Central memory CD8-positive, alpha-beta T cell (primary cell): ENCODE measurements at places on chromosomes 5 and 9.

DNA sequence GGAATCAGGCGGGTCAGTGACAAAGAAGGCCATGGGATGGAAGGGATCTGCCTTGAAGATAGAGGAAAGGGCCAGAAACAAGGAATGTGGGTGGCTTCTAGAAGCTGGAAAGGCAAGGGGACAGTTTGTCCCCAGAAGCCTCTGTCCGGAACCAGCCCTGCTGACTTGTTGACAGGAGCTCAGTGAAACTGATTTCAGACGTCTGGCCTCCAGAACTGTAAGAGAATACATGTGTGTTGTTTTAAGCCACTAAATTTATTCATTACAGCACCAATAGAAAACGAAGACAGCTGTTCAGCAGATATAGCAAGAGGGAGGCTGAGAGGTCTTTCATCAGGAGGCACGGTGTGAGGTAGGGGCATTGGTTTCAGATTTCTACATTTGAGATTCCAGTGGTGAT, 422.5 kb downstream of the KDM4C start:
- H3K4me3 ChIP-seq: no peak overlapping the region
- peaks cover 4% of the 10 kb centered on the region for H3K36me3 ChIP-seq
- no peak for DNase-seq
- peaks cover 6% of the 10 kb centered on the region for H3K4me1 ChIP-seq

DNA sequence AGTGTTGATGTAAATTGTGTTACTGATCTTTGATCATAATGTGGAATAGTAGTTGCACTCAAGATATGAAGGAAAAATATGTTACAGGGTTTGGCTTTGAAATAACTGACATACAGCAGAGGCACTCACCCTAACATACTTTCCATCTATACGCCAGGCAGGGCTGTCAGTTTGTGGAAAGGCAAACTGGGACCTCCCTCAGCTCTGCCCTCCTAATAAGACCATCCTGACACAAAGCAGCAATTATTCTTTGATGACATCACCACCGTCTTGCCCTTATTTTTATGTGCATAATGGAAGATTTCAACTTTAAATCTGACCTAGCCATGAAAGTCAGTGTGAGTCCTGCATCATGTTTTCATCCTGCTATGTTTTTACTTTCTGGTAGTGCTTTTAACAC, 42.9 kb downstream of the ITGA1 start:
- no peak overlapping the region for H3K27ac ChIP-seq
- H3K4me1 ChIP-seq: peaks cover 5% of the 10 kb centered on the region
- no peaks in the 10 kb centered on the region for H3K27me3 ChIP-seq
- H3K36me3 ChIP-seq: no peaks in the 10 kb centered on the region
- DNase-seq: no peak

DNA sequence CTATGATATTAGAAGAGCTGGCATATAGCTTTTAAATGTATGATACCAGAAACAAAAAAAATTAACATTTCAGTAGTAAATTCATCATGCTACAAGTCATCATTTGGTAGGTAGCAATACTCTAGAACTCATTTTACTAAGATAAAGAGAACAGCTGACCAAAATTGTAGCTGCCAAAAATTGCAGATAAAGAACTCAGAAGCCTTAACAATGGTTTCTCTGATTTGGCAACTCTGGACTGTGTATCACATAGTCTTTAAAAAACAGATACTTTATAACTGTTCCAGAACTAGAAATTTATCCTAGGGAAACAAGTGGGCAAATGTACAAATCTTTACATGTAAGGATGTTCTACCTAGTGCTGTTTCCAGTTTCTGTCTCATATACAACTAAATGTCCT, 33.9 kb downstream of the ZFR start:
- H3K36me3 ChIP-seq: peaks cover 60% of the 10 kb centered on the region
- no peak for DNase-seq
- H3K4me3 ChIP-seq: no peak overlapping the region

DNA sequence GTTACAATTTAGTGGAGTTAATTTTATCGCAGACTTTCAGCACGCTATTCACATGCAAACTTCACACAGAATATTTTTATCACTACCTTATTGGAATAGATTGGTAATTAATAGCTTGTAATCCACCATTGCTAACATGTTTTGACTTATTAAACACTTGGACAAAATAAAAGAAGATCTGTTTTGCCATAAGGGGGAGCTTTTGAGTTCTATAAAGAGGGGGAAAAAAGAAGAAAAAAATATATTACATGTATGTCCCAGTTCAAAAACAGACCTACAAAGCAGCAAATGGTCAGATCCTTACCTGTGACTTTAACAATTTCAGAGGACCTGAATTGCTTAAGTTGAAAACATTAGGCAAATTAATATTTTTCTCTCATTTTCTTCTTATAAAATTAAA, 1.2 kb upstream of the PAPPA start:
- no peak overlapping the region for H3K27ac ChIP-seq
- no peak overlapping the region for H3K4me3 ChIP-seq
- H3K4me1 ChIP-seq: peaks cover 6% of the 10 kb centered on the region
- peaks cover 79% of the 10 kb centered on the region for H3K27me3 ChIP-seq

DNA sequence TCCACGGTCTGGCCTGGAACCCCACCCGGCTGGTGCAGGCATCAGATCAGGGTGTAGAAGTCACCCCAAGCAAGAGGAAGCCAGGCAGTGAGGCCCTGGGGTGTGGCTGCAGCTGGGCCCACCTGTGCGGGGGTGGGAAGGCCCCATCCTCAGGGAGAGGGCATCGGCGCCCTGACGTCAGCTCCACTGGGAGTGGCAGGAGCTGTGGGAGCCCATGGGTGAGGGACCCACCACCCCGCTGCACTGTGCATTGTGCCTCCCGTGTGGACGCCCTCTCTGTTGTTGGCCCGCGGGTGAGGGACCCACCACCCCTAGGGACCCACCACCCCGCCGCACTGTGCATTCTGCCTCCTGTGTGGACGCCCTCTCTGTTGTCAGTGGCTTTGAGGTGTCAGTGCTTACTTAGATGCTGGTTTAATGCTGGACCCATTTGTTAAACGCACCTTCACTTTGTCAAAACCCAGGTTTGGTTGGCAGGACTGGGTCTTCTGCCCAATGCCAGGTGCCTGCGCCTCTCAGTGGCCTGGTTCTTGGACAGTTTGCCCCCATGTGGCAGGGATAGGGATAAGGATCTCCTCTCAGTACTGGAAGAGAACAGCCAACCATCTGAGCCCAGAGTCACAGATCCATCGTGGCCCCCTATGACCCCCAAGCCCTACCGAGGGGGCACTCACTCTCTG, 6.9 kb upstream of the EXOC3 start:
- H3K4me3 ChIP-seq: no peak overlapping the region
- H3K36me3 ChIP-seq: no peaks in the 10 kb centered on the region
- no peak overlapping the region for H3K27ac ChIP-seq
- DNase-seq: no peak
- peaks cover 47% of the 10 kb centered on the region for H3K27me3 ChIP-seq
- H3K4me1 ChIP-seq: no peaks in the 10 kb centered on the region

DNA sequence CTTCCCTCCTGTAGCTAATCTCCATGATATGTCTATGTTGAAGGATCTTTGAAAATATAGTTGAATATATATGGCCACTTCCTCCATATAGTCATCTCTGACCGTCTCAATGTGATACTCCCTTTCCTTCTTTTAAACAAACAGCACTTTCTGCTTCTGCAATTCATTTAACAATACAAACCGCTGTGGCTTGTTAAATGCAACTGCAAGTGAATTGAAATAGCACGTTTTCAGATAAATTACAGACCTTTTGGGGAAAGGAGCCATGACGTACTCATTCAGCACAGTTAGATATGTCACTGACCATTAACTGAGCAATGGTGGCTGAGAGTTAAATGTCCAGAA, 82.5 kb downstream of the FBXO38 start:
- H3K4me3 ChIP-seq: no peak overlapping the region
- DNase-seq: no peak
- H3K27me3 ChIP-seq: peaks cover 29% of the 10 kb centered on the region
- no peaks in the 10 kb centered on the region for H3K4me1 ChIP-seq
- H3K27ac ChIP-seq: no peak overlapping the region

- H3K27me3 ChIP-seq: no peaks in the 10 kb centered on the region
- peaks cover 36% of the 10 kb centered on the region for H3K4me1 ChIP-seq
- peaks cover 9% of the 10 kb centered on the region for H3K36me3 ChIP-seq
- no peak overlapping the region for H3K4me3 ChIP-seq
- no peak for DNase-seq
Observed at GRCh38 chr5:132688536-132689339, 14.9 kb downstream of the IL4 start.

- H3K27ac ChIP-seq: no peak overlapping the region
- peaks cover 31% of the 10 kb centered on the region for H3K27me3 ChIP-seq
- no peaks in the 10 kb centered on the region for H3K36me3 ChIP-seq
- H3K4me3 ChIP-seq: no peak overlapping the region
- DNase-seq: no peak
- no peaks in the 10 kb centered on the region for H3K4me1 ChIP-seq
Observed at GRCh38 chr9:91880378-91880972, 69.6 kb downstream of the ROR2 start.

GRCh38 chr5:39543335-39543734, 118.6 kb upstream of the DAB2 start:
- H3K4me1 ChIP-seq: no peaks in the 10 kb centered on the region
- no peak overlapping the region for H3K4me3 ChIP-seq
- DNase-seq: no peak
- no peaks in the 10 kb centered on the region for H3K36me3 ChIP-seq

DNA sequence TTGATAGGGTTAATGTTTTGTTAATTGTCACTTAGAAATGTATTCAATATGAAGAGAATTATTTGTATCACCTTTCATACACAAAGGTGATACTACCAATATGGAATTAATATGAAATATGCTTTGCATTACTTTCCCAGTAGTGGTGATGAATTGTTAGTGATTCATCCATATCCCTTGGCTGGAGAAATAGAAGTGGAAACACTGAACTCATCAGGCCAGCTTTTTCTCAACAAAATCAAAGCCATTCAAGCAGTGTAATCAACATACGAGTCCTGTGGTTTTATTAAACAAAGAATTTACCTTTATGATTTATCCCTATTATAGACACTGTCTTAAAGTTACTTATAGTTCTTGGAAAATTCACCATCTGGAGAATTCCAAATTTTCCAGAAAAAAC, 264.0 kb upstream of the MEF2C start:
- DNase-seq: no peak
- no peaks in the 10 kb centered on the region for H3K36me3 ChIP-seq

DNA sequence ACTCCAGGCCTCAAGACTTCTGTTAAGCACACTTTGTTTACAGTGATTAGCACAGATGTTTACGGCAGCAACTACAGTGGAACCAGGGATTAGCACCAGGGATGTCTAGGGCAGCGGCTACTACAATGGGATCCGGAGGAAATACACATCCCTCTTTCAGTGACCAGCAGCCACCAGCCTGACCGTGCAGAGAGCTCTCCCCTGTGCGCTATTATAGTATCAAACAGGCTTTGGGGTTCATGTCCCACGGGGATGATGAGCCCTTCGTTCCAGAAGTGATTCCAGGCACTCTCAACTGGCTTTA, 21.5 kb downstream of the GFPT2 start:
- no peak overlapping the region for H3K4me3 ChIP-seq
- H3K27ac ChIP-seq: no peak overlapping the region
- peaks cover 19% of the 10 kb centered on the region for H3K27me3 ChIP-seq
- no peak for DNase-seq
- H3K4me1 ChIP-seq: no peaks in the 10 kb centered on the region

GRCh38 chr5:94508461-94509148, 109.8 kb downstream of the KIAA0825 start:
- no peaks in the 10 kb centered on the region for H3K27me3 ChIP-seq
- no peak overlapping the region for H3K27ac ChIP-seq
- no peak for DNase-seq

GRCh38 chr5:18553269-18553668, 919.0 kb downstream of the TAF11L14 start:
- H3K4me3 ChIP-seq: no peak overlapping the region
- H3K36me3 ChIP-seq: no peaks in the 10 kb centered on the region
- no peaks in the 10 kb centered on the region for H3K4me1 ChIP-seq
- no peak overlapping the region for H3K27ac ChIP-seq

DNA sequence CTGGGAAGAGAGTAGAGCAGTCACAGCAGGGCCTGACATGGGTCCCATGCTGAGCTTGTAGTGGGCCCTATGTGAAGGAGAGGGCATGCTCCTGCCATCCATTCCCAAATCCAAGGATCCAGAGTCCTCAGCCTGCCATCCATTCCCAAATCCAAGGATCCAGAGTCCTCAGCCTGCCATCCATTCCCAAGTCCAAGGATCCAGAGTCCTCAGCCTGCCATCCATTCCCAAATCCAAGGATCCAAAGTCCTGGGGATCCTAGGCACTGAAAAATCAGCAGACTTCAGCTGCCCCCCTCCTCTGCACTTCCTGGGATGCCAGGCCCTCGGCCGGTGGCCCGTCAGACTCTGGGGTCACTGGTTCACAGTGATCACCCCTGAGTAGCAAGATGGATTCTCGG, 33.6 kb downstream of the THBS4 start:
- H3K36me3 ChIP-seq: peaks cover 6% of the 10 kb centered on the region
- H3K4me1 ChIP-seq: no peaks in the 10 kb centered on the region
- no peaks in the 10 kb centered on the region for H3K27me3 ChIP-seq
- H3K27ac ChIP-seq: no peak overlapping the region

- H3K27me3 ChIP-seq: peaks cover 13% of the 10 kb centered on the region
- no peaks in the 10 kb centered on the region for H3K36me3 ChIP-seq
- H3K4me1 ChIP-seq: peaks cover 4% of the 10 kb centered on the region
- H3K4me3 ChIP-seq: no peak overlapping the region
- no peak overlapping the region for H3K27ac ChIP-seq
- DNase-seq: no peak
Observed at GRCh38 chr9:134938346-134939079, 20.8 kb upstream of the FCN1 start.

DNA sequence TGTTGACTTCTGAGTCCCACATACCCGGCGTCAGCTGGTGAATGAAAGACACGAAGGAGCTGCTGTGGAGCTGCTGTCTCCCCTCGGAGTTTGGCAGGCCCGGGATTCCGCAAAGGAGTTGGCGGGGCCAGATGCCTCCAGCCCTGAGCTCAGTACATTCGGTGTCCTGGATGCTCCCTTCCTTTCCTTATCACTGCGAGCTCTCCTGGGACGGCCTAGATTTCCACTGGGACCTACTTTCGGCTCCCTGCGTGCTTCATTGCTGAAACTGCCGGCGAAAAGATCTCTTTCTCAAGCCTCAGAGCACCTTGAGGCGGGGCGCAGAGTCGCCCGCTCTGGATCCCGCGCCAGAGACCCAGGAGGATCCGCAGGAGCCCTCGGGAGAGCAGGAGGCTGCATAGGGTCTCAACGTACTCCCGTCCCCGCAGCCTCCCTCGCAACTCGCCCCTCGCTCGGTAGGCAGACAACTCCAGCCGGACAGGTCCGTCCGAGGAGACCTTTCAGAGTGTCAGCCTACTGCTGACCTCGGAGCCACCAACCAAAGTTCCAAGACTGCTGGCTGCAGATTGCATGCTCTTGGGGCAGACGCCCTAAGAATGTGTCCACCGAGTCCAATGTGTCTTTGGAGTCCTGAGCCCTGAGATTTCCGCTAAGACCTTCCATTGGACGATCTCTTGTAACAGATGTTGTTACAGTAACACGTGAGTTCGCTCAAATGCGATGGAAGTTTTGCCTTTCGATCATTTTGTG, 6.1 kb downstream of the ANXA2R start:
- H3K27me3 ChIP-seq: no peaks in the 10 kb centered on the region
- no peak for DNase-seq

- no peaks in the 10 kb centered on the region for H3K36me3 ChIP-seq
- no peak overlapping the region for H3K4me3 ChIP-seq
- H3K27me3 ChIP-seq: no peaks in the 10 kb centered on the region
- DNase-seq: no peak
Observed at GRCh38 chr5:81949462-81949861, 22.4 kb upstream of the ATG10 start.

GRCh38 chr9:133527444-133527920, 2.7 kb upstream of the MYMK start:
- no peak for DNase-seq
- H3K4me3 ChIP-seq: no peak overlapping the region
- no peak overlapping the region for H3K27ac ChIP-seq
- H3K36me3 ChIP-seq: peaks cover 1% of the 10 kb centered on the region
